Naive B cell (primary cell): ENCODE measurements at places on chromosomes 2 and 18. TPM values are rescaled to one million over a fixed set of nuclear protein-coding genes. Genes with fewer than 3 reads are reported as not detected.
A peak's percentile ranks its signal among the peaks of the same experiment; 100 is the strongest.

CD28 gene
- 0.11 TPM for polyA plus RNA-seq

EFHD1 gene
- polyA plus RNA-seq = not detected

ADCY3 gene
- polyA plus RNA-seq = 19.4 TPM

DNA sequence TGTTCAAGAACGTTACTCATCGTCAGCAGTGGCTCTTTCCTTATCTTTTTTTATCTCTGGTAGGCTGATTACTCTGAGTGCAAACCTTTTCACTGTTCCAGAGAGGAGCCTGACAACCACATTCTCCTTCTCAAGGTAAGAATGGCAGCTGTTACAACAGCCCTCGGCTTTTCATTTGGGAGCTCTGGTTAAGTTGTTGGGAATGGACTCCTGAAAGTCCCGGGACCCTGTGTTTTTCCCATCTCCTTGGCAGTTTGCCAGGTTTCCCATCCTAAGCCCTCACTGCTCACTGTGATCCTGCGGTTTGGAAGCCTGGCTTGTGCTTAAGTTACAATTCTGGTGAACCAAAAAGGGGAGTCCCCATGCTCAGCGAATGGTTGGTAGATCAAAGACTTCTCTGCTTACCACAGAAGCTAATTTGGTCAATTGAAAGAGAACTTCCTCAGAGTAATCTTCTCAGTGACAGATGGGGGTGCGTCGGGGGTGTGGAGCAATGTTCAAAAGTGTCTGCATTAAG, 122.3 kb downstream of the LYPD6B start:
- peak; percentile 5 for DNase-seq

- no peak for DNase-seq
These were observed 385.0 kb upstream of the KLHL29 start for GRCh38 chr2:22999951-23000350.

DNA sequence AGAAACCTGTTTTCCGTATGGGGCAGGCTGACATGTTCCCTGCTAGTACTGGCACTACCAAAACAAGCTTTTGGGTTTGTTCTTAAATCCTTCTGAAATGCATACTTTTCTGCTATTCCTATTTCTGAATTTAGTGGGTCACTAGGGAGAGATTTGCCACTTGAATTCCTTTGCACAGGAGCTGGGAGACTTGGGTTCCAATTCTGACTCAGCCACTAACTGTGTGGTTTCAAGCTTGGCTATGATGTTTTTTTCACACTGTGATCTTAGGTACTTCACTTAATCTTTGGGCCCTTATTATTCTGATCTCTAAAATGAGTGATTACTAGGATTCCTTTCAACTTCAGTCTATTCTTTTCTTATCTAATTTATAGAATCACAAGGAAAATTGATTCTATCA, 105.5 kb downstream of the BCL11A start:
- DNase-seq = no peak

DNA sequence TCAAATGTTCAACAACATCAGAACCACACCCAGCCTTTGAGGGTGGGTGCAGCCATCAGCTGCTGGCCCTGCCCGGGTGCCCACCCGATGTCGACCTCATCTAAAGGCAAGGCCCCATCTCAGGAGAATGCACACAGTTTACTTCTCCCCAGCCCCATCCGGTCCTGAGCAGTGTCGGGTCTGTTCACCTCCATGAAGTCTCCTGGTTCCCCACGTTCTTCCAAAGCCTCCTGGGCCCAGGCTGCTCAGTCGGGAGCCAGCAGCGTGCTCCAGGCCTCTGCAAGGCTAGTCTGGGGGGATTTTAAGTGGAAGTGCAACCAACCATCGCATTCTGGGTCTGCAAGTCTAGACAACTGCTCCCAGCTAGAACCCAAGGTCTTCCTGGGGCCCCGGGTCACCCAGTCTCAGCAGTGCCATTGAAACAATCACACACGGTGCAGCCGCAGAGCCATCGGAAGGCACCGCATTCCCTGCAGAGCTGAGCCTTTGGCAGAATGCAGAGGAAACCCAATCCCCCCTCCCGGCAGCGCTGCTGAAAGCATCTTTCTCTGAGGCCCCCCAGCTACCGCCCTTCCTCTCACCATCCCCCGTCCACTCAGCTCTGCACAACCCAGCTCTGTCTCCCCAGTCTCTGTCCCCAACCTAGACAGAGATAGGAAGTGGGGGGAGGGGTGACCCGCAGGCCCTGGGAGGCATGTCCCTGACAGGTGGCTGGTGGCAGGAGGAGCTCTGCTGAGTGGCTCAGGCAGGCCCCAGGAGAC, 8.5 kb downstream of the ESPNL start:
- peak; percentile 49 for DNase-seq

DNA sequence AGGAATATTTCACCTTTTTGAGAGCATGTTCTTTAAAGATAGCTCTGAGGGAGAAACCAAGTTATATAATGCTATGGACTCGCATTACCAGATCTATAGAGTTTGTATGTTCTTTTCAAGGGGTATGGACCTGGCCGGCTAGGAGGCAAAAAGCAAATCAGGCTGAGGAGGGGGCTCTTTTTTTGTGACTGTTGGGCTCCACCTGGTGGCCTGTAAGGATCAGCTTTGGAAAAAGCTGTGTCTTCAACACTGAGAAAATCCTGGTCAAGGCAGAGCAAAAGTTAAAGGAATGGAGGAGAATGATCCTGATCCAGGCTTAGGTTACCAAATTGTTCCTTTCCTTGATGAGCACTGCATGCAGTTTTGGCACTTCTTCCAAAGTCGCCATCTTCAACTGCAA, 180.5 kb downstream of the DIS3L2 start:
- peak; percentile 5 for DNase-seq

DNA sequence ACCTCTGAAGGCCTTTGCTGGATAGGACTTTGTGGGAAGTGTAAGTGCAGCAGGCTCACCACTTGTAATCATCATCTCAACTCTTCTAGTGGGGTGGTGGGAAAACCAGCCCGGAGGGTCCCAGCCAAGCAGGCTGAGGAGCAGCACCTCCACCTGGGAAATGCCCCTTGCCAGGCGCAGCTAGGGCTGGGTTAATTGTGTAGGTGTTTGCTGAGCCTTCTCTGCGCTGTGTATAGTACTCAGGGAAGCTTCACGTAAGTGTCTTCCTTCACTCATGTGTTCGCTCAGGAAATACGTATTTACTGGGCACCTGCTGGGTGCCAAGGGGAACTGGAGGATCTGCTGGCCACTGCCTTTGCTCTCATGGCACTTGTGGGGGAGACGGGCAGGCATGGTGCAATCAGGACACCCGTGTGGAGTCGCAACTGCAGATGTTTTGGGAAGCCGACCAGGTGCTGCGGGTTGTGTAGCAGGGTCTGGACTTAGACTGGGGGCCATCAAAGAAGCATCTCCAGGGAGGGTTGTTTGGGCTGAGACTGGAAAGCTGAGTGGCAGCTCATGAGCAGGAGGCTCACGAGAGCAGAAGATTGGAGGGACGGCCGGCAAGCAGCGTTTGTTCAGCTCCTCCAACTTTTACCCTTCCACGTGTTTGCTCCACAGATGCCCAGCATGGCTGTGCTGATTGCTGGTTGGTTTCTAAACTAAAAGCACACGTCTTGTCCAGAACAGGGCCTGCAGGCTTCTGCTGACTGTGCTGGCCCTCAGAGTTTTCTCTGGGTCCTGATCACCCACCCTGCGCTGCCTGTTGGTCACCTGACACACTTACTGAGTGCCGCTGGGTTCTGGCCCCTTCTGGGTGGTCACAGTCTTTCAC, 164.6 kb downstream of the LDLRAD4 start:
- DNase-seq = no peak

DNA sequence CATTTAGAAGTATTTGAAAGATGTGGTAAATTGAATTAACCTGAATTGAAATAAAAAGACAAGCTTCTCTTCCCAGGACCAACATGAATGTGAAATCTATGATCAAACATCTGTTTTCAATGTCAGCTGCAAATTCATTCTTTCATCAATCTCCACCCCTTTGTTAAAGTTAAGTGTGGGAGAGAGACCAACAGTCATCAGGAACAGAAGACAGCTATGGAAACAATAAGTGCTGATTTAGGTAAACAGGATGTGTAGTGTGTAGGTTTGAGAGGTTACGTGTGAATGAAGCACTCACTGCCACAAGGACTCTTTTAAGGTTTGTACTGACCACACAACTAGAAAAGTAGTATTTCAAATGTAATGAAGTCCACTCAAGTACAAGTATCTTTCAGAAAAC, 1659.8 kb upstream of the CELF4 start:
- DNase-seq = no peak

DNA sequence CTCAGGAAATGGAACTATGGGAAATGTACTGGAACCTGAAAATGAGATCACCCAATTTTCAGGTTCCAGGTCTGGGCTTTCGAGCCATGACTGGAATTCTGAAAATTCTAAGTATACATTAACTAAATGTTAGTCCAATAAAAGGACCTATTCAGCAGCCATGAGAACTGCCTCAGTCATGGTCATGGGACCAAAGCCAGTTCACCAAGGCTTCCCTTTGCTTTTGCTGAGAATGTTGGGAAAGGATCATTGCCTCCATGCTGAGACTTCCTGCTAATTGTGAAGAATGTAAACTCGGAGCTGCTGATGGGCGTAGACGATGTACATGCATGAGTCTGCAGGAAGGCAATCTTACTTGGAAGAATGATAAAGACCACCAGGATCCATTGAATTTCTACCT, 624.4 kb upstream of the SOX11 start:
- no peak for DNase-seq

DNA sequence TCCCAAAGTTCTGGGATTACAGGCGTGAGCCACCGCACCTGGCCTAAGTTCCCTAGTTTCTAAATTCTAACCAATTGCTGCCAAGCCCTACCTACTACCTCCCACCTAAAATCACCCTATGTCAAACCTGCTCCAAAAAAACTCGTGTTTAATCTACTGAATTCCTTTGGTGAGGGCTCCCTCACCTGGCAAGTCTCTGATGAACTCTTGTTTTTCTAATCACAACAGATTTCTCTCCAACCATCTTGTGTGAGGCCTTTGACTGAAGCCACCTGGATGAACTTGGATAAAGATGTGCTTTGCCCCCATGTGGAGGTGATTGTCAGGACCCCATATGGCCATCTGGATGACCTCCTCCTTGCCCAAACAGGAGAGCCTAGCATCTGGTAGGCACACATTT, 17.4 kb upstream of the SLC35G4 start:
- no peak for DNase-seq

GRCh38 chr2:29024882-29025430, 43.9 kb downstream of the TOGARAM2 start:
- DNase-seq = no peak

- no peak for DNase-seq
These were observed 31.6 kb upstream of the ATG16L1 start for GRCh38 chr2:233219848-233220247.

DNA sequence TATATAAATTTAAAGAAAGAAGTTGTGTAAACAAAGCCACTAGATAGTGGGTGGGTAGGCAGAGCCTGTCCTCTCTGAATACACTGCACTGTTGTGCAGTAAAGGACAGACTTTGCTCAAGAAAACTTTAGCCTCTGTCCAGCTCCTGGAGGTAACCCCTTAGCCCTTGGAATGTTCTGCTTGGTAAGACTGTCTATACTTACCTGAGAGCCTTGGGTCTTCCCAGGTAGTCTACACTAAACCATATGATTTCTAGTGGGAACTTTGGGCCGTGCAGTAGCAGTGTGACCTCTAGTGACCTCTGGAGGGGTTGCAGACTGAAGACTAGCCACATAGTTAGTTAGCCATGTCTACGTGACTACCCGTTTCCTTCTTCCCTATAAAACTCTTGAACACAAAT, 678.3 kb upstream of the NRXN1 start:
- no peak for DNase-seq

- no peak for DNase-seq
These were observed 103.9 kb downstream of the SH3RF3 start for GRCh38 chr2:109232909-109233308.

GRCh38 chr2:206144383-206144782, 14.9 kb downstream of the NDUFS1 start:
- no peak for DNase-seq
